ENCODE measurements at places on chromosomes 4 and X.

- no peak for DNase-seq
Measured at GRCh38 chr4:144862210-144862609, 216.3 kb downstream of the HHIP start.

DNA sequence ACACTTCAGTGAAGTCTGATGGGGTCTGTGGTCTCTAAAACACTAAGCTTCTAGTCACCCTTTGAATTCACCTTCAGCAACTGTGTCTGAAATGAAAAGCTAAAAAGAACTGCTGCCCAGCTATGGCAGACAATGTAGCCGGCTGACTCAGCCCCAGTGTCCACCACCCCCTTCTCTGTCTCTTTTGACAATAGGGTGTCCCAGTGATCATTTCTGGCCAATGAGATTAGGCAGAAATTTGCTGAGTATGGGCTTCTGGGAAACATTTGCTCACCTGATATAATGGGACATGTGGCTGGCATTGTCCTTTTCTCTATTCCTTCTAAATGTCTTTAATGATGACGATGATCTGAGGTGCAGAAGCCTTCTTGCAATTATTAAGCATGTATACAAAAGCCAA is 20.6 kb downstream of the IGFBP7 start:
- DNase-seq = no peak

DNA sequence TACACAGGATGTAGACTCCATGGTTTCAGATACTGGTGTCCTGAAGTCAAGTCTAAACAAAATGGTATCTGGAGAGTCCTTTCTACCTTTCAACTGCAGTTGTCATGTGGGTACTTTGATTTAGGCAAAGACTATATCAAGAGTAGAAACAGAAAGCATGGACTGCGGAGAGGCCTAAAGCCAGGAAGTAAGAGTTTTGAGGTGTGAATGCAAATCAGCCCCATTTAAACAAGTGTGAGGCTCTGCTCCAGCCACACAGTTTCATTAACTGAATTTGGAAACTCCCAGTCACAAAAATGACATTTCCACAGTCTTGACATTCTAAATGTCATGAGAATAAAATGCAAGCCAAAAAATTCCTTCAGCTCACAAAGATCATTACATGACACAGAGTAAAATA is 87.2 kb upstream of the MCF2 start:
- DNase-seq = no peak

GRCh38 chrX:68980906-68981616 is 152.2 kb downstream of the EFNB1 start:
- no peak for DNase-seq

DNA sequence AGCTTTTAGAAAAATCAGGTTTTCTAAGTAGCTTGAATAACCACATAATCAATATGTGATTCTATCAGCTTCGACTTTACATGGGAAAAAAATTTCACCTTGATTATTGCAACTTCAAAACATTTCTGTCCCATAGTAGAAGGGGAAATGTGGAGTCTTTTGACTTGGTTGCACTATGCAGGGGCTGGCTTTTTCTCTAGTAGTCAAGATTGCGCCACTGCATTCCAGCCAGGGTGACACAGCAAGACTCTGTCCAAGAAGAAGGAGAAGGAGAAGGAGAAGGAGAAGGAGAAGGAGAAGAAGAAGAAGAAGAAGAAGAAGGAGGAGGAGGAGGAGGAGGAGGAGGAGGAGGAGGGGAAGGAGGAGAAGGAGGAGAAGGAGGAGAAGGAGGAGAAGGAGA is 84.9 kb downstream of the MAML3 start:
- DNase-seq = no peak

- peak; percentile 42 for DNase-seq
Measured at GRCh38 chr4:78691971-78692821, 84.0 kb upstream of the BMP2K start.

DNA sequence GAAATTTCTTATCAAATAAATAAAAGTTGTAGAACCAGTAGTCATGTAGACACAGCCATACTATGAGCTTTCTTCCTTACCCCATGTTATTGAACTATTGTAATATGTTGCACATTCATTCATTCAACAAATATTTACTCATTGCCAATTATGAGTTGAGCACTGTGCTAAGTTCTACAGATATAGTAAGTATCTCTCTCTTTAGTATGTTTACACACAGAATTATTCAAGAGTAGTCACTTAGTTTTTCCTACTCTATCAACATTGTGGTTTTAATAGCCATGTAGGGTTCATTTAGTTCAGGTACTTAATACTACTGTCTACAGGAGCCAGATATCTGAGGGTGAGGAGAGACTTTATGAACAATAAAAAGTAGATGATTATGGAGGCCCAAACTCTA is 86.2 kb downstream of the TEX13A start:
- DNase-seq = no peak

DNA sequence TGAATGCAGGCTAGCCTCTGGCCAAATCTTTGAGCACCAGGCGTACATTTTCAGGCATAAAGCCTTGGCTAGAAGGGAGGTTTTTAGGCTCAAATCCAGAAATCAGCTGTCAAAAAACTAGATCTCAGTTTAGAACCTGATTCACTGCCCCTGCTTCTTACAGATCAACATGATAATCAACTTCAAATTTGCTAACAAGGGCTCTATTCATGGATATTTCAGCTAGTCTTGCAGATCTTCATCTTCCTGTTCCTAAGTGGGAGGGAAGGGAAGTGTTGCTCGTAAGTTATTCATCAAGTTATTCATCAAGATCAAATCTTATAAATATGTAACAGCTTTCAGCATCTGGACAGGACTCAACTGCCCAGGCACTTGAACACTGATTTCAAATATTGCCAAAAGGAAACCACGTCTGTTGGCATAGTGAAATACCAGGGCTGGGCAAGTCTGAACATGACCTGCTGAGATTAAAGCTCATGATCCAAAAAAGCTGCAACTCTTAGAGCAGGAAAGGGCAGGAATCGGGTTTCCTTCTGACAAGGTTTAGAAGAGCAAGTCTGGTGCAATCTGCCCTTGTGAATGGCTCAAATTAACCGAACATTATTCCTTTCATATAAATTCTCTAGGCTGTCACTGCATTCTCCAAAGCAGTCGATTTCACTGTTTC is 200.3 kb downstream of the PDGFC start:
- DNase-seq = peak; percentile 87

DNA sequence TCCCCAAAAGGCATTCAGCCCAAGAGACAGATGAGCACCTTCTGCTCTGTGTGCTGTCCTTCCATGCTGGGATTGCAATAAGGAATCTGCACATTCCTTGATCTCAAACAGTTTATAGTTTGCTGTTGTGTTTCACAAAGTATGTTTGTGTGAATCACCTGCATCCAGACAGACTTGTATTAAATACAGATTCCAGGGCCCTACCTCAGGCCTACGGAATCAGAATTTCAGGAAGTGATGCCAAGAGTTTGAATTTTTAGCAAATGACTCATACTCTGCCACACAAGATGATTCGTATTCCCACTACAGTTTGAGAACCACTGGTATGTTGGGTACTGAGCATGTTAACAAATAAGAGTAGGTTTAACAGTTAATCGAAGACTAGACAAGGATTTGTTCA is 7.0 kb downstream of the VAMP7 start:
- DNase-seq = no peak

- DNase-seq = peak; percentile 73
Measured at GRCh38 chr4:28973587-28974350, 1746.4 kb upstream of the PCDH7 start.

GRCh38 chr4:172778583-172778982 is 390.0 kb upstream of the GALNT7 start:
- no peak for DNase-seq

- no peak for DNase-seq
Measured at GRCh38 chr4:23614284-23614892, 275.5 kb downstream of the PPARGC1A start.

DNA sequence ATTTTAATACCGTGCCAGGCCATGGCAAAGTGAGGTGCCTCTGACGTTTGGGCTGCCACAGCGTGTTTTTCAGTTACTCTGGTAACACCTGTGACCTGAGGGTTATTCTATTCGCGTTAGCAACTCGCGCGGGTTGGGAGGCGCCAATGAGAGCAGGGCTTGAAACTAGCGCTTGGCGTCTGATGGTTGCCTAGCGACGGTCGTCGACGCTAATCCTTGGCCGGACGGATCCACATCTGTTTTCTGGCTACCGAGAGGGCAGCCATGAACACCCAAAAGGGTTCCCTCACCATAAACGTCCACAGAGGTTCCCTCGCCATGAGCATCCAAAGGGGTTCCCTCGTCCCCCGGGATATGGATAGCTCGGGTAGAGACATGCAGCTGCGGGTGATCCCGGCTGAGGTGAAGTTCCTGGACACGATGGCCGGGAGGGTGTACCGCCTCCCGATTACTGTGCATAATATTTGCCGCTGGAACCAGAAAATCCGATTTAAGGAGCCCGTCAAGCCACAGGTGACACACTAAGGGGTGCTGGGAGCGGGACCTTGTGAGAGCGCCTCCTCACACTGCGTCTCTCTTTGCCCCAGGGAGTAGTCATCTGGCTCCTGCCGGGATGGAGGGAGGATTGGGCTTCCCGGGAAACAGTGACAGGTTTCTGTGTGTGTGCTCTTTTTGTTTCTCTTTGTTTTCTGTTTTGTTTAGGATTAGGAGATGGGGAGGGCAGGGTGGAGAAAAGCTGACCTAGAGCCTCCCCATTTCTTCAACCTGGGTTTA is at the start of gene CFAP47:
Gene CFAP47, plus strand, starts transcription at position 199 of the 774 bp plus-strand sequence. Its CDS starts 66 bp downstream, at position 265.
- peak; percentile 40 for DNase-seq

DNA sequence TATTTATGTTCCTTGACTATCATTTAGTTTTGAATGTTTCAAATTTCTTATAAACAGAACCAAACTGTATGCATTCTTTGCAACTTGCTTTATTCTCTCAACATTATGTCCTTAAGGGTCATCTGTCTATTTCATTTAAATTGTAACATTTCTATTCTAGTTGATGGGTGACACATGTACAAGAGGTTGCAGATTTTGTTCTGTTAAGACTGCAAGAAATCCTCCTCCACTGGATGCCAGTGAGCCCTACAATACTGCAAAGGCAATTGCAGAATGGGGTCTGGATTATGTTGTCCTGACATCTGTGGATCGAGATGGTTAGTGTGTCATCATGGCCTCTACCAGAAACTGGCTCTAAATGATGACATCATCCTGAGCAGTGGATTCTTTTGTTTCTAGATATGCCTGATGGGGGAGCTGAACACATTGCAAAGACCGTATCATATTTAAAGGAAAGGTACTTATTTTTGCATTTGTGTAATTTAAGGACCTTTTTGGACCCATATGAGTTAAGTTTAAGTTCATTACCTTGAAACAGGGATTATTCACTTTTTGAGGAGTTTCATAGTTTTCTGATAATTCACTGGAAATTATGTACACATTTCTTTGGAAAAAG is 6.1 kb downstream of the LIAS start:
- DNase-seq = peak; percentile 90

DNA sequence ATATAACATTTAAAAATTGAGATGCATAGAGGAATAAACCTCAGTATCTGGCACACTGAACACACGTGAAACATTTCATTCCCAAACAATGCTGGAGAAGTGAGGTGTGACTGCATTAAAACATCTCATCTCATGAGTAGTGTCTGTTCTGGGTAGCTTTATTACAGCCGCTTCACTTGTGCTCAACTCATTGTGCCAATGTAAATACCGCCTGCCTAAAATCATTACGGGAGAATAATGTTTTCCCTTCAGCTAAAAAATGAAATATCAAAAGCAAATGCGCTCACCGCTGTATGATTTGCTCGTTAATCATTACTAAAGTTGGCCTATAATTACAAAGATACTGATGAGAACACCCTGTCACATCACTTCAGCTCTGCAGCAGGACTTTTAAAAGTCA is 110.2 kb upstream of the PRPS2 start:
- no peak for DNase-seq

- DNase-seq = peak; percentile 58
Measured at GRCh38 chr4:41693629-41694028, 54.9 kb downstream of the PHOX2B start.

- DNase-seq = peak; percentile 11
Measured at GRCh38 chr4:110635163-110635865, 12.4 kb upstream of the PITX2 start.

GRCh38 chr4:80611678-80611979 is 276.1 kb downstream of the CFAP299 start:
- no peak for DNase-seq

DNA sequence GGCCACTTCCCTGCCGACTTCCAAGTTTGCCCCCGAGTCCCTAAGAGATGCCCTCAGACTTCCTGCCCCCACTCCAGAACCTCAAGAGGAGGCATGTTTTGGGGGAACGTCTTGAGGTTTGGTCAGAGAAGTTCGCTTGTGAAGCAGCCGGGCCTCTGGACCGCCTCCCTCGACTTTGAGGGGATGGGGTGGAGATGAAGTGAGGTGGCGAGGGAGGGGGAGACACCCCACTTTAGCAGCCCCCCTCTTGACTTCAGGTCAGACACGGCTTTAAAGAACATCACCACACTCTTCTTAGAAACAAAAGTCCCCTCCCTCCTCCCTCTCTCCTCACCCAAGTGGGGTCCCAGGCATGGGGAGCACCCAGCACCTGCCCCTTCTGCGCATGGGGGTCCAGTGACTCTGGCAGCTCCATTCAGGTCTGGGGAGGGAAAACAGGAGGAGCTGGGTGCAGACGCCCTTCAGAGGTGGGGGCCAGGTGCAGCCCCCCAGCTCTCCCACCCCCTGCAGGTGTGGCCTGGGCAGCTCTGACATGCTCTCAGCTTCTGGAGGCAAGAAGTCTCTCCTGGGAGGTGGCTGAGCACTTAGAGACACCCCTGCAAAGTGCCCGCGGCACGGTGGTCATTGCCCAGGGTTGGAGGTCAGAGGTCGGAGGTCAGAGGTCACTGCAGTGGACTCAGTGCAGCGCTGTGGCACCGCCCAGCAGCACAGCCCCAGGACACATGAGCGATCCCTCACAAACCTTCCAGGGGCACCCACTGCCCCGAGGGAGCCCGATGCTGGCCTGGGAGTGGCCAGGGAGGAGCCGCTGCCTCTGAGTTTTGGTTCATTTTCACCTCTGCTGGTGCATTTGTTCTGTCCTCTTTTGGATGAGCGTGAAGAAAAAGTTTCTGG is 108.8 kb downstream of the CPZ start:
- DNase-seq = no peak

DNA sequence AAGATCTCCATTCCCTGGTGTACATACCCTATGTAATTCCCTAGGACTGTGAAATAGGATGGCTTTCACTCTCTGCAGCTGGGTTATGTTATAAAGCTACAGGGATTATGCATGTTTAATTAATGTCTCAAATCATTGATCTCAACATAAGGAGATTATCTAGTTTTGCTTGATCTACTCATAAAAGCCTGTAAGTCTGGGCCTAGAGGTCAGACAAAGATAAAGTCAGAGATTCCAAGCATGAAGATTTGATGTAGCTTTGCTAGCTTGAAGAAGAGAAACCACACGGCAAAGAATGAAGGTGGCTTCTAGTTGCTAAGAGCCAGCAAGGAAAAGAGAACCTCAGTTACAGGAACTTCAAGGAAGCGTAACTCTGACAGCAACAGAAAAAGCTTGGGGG is 456.9 kb downstream of the CCSER1 start:
- DNase-seq = peak; percentile 91
